ENCODE measurements at places on chromosomes 12 and 14. TPM values are rescaled to one million over a fixed set of nuclear protein-coding genes. Genes with fewer than 3 reads are reported as not detected.

The SLC17A8 gene
- total RNA-seq = not detected

The LRRIQ1 gene
- 1.4 TPM for total RNA-seq

The YEATS4 gene
- total RNA-seq = 30.1 TPM

The IRAK3 gene
- 0.68 TPM for total RNA-seq

The PAPLN gene
- 3.1 TPM for total RNA-seq

The PZP gene
- not detected for total RNA-seq

The GPR68 gene
- 10.5 TPM for total RNA-seq

Data from nasal cavity respiratory epithelium epithelial cell of viscerocranial mucosa (primary cell).